Right lung (tissue), 10 donors: ENCODE measurements at places on chromosomes 3 and 15. TPM values are rescaled to one million over a fixed set of nuclear protein-coding genes. Genes with fewer than 3 reads are reported as not detected.

DNA sequence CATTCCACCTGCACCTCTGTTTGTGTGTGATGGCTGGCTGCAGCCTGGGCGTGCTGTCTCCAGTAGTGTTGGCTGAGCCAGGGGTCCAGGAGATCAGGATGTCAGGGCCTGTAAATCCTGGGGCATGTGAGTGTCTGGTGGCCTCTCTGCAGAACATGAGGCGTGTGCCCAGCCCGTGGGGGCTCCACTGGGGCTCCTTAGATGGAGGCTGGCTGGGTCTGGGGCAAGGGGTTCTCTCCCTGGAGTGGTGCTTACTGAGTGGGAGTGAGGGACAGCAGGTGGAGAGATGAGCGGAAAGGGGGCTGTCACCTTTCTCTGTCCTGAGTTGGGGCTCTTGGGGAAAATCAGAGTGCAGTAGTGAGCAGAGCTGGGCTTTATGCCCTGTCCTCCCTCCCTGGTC, 152.2 kb downstream of the CHDH start:
- DNase-seq = no peak

- DNase-seq = no peak
Observed at GRCh38 chr3:32990116-32990515, 38.7 kb downstream of the CCR4 start.

- DNase-seq = no peak
Observed at GRCh38 chr15:69626095-69627066, 173.8 kb downstream of the RPLP1 start.

DNA sequence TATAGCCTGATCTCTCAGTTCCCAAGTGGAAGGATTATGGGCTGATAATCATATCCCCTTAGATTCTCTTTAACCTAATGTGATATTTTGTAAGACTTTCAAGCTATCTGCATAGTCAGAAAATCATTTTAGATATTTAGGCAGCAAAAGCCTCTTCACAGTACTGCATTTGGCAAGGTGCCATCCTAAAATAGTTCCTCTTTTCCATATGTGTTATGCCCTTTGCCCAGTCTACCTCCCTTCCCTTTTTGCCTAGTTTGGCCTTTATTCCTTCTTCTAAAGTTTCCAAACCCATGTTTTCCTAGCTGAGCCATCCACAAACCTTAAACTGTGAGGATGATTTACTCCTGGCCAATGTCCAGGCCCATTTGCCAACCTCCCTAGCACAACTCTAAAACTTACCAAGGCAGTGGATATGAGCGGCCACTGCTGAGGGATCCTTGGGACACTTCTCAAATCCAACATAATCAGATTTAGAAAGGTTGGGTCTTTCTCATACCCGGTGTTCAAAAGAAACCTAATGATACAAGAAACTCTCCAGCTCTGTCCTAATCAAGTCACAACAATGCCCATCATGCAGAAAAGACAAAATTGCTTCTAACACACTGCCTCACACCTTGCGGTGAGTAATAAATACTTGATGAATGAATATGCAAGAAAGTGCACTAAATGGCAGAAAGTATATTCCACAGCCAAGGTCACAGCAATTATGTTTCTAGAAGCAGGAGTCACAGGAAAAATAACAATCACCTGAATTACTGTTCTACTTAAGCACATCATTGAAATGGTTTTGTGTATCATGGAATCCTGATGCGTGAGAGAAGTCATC, 493.9 kb downstream of the NLGN1 start:
- DNase-seq = no peak

DNA sequence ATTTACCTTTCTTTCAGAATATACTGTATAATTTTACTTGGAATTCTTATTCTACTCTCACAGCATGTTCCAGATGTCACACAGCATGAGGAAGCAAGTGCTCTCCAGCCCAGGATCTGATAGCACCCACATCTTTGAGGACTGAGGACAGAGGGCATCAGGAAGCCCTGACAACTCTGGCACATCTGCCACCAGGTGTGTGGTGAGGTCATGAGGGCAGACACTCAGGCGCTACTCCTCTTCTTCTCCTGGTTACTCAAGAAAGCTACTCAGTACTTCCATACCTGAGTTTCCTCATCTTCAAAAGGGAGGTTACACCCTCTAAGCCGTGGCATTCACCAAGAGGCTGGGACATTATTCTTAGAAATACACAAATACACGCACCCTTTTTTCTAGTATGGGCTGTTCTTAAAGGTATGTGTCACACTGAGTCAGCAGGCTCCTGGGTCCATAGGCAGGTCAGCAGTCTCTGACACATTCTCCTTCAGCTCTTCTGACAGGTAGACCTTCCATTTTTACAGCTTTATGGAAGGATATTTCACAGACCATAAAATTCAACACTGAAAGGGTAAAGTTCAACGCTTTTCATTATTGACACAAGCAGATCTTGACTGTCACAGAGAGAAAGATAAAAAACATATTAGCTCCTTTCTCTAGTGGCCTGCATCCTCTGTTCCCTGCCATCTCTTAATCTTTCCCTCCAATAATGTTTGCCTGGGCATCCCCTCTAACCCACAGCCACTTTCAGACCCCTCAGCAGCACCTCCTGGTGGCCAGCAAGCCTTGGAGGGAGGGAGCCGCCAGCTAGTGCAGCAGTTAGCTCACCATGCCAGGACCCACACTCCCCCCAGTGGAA, 103.2 kb upstream of the TJP1 start:
- no peak for DNase-seq

DNA sequence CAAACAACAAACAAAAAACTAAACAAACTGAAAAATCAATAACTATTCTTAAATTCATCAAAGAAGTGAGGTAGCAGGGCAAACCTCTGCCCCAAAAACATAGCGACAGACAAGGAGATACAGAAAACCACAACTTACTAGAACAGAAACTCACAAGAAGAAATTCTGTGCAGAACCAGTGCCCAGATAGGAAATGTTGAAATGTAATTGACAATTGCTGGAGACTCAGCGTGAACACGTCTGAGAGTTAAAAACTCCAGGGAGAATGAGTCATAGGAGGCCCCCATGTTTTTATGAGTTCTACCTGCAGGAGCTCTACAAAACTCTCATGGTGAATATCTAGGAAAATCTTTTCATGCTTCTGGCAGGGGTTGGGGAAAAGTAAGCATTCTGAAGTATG, 95.5 kb upstream of the SETMAR start:
- no peak for DNase-seq

- DNase-seq = no peak
Observed at GRCh38 chr3:78742491-78742890, 1025.3 kb downstream of the ROBO1 start.

DNA sequence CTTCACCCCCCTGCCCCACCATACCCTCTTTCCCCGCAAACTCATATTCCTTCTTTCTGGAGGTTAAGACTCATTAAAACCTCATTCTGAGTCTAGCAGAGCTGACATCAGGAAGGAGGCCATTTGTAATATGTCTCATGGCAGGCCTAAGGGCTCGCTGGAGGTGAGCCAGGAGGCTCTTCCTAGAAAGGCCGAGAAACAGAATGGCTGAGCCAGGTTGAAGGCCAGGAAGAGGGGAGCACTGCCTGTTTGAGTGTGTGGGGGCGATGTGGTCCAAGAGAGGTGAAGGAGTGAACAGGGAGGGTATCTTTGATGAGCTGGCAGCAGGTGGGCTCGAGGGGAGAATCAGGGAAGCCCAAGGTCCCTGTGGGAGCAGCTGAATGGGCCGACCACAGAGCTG, 317.3 kb downstream of the TLE3 start:
- no peak for DNase-seq

GRCh38 chr3:148962513-148962912, 28.8 kb upstream of the GYG1 start:
- no peak for DNase-seq

GRCh38 chr3:13539292-13539638, 9.7 kb upstream of the FBLN2 start:
- no peak for DNase-seq

DNA sequence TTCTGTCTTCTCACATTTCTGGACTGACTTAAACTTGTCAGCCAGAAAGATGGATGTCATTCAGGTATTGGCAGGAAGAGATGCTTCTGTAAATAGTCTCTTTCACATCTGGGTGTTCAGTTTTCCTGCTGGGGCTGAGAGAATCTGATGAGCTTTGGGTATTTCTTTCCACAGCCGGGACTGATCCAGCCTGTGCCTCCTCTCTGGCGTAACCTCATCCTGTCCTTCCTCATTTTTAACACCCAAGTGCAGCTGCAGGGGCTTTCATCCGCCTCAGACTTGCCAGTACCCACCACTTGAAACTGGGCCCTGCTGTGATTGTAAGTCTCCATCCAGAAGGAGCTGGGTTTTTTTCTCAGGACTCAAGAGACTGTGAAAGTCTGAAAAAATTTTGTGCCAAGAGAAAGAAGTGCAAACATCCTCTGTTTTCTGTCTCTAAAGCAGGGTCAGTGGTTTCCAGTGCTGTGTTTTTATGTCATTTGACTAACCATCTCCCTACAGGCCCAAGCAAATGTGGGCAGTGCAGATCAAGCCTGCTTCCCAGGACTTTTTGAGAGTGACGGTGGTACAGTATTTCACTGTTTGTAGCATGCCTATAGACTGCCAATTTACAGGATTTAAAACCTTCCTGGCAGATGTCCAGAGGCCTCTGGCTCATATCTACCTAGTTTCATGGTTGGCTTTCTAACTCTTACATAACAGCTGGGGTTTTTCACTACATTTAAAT, 342.7 kb downstream of the PTPRG start:
- DNase-seq = no peak

DNA sequence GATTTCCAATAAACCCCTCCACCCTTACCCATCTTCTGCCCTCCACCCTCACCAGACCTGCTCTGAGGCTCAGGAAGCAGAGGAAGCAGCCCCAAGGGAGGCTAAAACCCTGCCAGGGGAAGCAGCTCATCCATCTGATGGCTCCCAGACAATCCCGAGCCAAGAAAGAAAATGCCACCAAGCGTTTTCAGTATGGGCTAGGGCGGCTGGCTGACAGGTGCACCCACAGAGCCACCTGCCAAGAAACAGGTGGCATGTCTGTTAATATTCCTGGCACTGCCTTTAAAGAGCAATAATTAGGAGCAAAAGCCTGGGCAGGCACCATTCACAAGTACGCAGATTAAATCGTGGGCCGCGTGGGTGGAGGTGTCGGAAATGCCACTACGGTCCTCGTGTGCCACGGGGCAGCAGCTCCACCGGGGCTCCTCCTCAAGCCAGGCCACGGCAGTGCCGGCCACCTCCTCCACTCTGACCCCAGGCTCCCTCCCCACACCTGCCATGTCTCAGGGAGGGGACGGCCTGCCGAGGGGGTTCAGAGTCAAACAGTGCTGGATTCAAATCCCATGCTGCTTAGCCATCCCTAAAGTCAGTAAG, 23.9 kb upstream of the GRIP2 start:
- DNase-seq = no peak

GRCh38 chr3:186099178-186099577, 9.7 kb downstream of the ETV5 start:
- no peak for DNase-seq

- DNase-seq = no peak
Observed at GRCh38 chr15:98609144-98609852, 39.0 kb upstream of the IGF1R start.

DNA sequence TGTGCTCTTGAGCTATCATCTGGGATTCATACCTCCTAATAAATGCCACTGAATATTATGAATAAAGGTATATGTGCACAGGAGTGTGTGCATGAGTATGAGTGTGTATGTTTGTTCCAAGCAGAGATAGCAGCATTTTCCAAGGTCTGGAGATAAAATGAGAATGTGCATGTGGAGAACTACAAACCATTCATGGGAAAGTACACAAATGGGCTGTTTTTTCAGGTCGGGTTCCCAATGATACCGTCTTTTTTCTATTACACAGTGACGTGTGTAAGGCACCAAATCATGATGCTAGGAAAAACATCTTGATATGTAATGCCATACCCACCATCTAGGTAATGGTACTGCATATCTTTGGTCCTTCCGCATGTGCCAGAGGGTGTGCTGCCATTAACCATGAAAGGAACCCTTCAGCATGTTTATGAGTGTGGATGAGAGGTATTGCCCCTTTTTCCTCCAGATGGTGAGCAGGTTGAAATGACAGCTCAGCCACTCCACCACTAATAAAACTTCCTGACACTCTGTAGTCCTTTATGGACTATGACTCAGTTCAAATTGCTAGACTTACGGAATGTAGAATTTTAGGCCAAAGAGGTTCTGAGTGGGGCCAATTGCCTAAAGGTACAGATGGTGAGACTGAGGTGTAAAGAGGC, 36.4 kb upstream of the COPB2 start:
- no peak for DNase-seq

DNA sequence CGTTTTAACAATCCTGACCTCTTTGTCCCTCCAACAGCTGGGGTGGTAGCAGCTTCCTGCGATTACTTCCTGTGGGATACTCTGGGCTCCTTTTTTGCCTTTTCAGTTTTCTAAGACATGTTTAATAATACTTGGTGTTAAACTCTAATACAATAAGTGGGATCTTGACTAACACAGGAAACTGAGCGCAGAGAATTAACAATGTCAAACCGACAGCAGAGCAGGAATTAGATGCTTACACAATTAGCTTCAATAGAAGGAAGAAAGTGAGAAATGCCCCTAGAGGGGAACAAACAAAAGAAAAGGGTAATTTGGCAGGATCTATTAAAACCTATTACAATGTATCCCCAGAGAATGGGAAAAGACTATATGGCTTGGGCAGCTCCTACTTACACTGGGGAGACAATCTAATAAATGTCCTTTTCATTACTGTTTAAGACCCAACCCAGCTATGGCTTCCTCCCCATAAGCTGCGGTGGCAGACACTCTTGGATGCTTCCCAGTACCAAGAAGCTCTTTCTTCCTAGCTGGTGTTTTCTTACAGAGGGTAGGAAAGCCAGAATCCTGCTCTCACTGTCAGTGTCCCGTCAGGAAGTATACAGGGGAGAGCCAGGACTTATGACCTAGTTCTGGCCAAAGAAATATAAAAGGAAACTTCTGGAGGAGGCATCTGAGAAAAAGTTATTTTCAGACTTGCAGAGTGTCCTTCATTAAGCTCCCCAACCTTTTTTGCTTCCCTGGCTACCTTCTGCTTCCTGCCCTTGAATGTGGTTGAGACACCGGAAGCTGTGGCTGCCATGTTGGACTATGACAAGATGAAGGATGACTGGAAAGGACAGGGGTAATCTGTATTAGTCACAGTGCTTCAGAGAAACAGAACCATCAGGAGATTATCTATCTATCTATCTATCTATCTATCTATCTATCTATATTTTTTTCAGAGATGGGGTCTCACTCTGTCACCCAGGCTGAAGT, 194.1 kb upstream of the KBTBD8 start:
- no peak for DNase-seq

- peak; percentile 35 for DNase-seq
Observed at GRCh38 chr3:147458995-147459704, 50.0 kb downstream of the ZIC1 start.

GRCh38 chr15:81987628-81988027, 58.2 kb downstream of the MEX3B start:
- no peak for DNase-seq

The NOX5 gene
- 0.47 TPM for polyA plus RNA-seq

The KBTBD13 gene
- 0.43 TPM for polyA plus RNA-seq

The REC114 gene
- not detected for polyA plus RNA-seq

The ASB14 gene
- polyA plus RNA-seq = 1.7 TPM

The GOLGA8R gene
- 9.7 TPM for polyA plus RNA-seq

The GHSR gene
- not detected for polyA plus RNA-seq

The SLC2A2 gene
- polyA plus RNA-seq = not detected

The SPATA12 gene
- not detected for polyA plus RNA-seq

The SAMMSON gene
- 0.16 TPM for polyA plus RNA-seq

The CTXN2 gene
- polyA plus RNA-seq = not detected

The CHDH gene
- 3.3 TPM for polyA plus RNA-seq

The SHC4 gene
- 1.2 TPM for polyA plus RNA-seq

The SAMD7 gene
- not detected for polyA plus RNA-seq

The CYP11A1 gene
- polyA plus RNA-seq = 0.55 TPM
